HS-27A (cell line): ENCODE measurements at places on chromosomes 11 and 22.
A peak's percentile ranks its signal among the peaks of the same experiment; 100 is the strongest.

DNA sequence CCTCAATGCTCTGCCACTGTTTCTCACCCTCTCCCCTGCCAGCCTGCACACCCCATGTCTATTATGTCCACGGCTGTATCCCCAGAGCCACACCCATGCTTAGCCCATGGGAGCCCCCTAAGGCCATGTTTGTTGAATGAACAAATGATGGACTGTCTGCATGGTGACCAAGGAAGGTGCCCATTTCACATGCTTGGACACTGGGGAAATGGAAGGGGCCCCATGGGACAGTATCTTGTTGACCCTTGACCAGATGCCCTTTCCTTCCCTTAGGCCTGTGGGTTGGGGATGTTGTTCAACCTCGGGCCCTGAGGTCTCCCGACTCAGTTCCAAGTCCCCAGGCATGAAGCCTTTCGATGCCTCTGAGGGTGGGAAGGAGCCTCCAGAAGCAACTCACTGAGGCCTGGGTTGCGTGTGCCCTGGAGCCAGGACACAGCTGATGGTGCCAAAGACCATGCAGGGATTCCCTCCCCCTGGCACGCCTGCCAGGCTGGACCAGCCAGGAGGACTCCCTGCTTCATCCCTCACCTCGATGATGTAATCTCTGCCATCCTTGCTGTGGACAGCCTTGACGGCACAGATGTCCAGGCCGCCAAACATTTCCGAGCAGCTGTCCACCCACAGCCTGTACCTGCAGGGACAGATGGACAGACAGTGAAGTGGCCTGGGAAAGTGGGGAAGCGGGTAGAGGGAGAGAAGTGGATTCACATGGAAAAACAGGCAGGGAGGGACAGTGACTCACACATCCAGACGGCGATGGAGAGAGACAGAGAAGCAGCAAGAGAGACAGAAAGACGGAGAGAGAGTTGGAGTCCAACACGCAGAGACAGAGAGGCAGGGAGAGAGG is 58.9 kb downstream of the FBXO7 start:
- DNase-seq = no peak

DNA sequence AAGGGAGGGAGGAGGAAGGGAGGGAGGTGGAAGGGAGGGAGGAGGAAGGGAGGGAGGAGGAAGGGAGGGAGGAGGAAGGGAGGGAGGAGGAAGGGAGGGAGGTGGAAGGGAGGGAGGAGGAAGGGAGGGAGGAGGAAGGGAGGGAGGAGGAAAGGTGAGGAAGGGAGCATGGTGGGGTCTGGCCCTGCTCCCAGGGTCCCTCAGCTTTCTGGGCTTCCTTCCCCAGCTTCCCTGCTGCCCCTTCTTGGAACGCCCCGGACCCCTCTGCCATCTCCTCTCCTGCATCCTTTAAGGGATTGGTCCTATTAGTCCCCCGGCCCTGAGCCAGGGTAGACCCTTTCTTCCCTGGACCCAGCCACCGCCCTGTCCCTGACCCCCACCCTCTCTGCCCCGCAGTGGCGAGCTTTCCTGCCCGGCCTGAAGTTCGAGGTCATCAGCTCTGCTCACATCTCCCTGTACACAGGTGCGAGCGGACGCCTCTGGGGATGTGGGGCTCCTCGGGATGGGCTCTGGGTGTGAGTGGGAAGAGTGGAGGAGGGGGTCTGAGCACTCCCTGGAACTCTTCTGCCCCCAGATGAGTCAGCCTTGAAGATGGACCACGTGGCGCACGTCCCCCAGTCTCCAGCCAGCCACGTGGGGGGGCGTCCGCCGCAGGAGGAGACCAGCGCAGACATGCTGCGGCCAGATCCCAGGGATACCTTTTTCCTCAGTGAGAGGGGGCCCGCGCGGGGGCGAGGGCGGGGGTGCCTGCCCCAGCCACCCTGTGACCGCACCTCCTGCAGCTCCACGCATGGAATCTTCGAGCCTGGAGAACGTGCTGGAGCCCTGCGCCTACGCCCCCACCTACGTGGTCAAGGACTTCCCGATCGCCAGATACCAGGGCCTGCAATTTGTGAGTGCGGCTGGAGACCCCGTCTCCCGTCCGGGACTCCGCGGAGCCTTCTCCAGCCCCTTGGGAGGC is 6.0 kb downstream of the B4GALNT4 start:
- no peak for DNase-seq

DNA sequence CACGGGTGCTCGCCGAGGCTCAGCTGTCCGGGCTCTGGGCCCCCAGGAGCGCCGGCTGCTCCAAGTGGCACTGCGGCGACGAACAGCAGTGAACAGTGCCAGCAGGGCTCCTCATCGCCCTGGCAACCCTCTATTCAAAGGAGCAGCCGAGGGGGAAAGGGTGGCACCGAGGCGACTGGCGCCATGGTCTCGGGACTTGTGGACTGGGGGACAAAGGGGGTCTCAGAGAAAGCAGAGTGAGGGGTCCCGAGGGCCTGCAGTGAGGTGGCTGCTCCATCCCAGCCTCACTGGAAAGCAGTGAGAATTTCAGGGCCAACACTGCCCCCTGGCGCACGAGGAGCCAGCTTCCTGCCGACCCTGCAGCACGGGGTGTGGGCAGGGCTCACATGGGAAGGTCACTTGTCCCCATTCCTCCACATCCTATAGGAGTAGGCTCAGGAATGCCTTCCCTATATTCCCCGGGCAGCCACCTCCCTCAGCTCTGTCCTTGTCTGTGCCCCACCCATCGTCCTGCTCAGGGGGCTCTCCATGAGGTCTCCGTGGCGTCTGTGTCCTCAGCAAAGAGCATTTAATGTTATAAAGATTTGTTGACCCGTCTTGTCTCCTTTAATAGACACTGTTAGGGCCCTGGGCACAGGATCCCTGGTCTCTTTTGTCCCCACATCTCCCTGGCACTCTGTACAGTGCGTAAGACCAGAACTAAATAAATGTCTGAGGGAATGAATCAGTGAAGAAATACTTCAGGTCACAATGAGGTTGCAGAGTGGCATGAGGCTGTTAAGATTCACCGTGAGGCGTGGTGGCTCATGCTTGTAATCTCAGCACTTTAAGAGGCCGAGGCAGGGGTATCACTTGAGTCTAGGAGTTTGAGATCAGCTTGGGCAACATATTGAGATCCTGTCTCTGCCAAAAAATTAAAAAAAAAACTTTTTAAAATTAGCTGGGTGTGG is 26.4 kb downstream of the LRFN4 start:
- peak; percentile 87 for DNase-seq

DNA sequence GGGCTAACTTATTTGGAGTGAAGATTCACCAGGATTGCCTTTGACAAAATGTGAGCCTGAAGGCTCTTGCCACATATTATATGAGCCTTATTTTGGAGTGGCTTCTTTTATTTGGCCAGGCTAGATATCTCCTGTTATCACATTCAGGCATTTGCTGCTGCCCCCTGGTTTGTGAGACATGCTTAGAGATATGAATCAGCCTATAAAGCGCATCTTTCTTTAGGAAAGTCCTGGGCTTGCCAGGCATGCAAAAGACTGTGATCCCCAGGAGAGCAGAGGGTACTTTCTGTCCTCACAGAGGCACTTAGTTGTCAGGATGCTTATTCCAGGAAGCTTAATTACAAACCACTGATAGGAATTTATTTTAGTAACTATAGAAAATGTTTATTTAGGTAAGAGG is 333.3 kb downstream of the FAT3 start:
- DNase-seq = no peak

DNA sequence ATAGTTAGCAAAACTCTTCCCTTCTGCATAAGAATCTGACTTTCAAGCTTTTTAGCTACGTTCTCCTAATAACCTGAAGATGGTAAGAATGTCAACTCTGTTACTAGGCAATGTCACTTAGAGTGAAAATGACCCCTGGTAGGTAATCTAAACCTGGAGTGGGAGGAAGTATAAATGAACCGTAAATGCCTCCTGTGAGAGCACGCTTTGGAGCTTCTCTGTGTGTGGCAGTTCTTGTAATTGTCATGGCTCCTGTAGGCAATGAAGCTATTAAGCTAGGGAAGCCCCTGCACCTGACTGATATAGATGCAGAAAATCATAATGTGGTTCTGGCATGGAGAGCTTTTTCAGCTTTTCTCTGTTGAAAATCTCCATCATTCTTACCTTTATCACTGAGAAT is 29.4 kb downstream of the CALCA start:
- DNase-seq = no peak

- DNase-seq = no peak
Measured at GRCh38 chr22:31048570-31048969, 32.5 kb upstream of the SMTN start.

DNA sequence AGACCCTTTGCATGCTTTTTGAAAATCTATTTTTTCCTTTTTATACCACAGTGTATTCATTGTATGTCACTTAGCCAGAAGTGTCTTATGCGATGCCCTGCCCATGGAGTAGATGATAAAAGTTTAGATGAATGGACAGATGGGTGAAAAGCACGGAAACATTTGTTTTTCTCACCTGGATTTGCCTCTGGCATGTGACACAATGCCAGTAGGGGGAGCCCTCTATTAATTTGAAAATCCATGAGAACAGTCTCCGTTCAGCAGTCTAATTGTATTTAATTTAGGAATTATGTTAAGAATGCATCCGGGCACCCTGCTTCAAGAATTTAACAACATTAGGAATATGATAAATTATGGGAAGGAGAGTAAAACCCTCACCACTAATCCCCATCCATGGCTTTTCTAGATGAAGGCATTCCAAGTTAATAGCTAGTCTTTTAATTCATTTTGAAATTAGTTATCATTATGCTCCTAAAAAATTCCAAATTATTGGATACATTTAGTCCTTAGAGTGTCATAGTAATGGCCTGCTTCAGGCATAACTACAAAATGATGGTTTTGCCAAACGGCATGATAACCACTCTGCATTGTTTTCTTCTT is 55.3 kb upstream of the ALKBH3 start:
- DNase-seq = no peak

DNA sequence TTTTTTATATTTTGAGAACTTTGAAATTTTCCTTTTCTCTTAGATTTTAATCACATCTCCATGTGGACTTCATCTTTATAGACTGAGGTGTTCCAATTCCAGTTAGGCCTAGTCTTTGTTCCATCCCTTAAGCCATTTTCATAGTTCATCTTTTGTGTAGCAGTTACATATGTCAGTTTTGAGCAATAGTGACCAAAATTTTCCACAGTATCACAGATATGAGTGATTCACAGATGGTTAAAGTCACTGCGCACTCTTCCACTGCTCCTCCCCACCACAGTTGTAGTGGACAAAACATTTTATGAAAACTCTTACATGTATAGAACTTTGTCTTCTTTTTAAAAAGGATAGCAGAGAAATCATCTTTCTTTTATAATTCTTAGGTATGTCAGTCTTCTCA is 42.8 kb downstream of the YAP1 start:
- no peak for DNase-seq

DNA sequence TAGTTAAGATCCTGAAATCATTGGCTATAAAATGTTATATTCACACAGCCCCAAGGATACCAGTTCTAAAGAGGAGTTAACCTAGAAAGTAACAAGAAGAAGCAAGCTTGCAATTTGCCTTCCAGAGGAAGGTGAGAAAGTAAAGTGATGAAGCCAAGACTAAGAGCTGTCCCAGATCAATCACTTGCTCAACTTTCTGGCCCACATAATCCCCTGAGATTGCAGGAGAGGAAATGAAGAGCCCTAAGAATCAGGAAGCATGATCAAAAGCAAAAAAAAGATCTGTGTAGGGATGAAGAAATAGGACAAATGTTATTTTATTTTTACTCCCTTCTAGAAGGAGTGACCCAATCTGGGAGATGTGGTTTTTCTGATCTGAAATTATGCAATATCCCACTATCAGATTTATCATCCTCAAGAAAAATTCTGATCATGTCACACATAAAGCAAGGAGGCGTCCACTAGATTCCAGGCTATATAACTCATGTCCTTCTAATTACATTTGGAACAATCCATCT is 180.3 kb upstream of the GUCY1A2 start:
- no peak for DNase-seq

GRCh38 chr22:43743131-43743530 is 69.0 kb downstream of the EFCAB6 start:
- DNase-seq = no peak

DNA sequence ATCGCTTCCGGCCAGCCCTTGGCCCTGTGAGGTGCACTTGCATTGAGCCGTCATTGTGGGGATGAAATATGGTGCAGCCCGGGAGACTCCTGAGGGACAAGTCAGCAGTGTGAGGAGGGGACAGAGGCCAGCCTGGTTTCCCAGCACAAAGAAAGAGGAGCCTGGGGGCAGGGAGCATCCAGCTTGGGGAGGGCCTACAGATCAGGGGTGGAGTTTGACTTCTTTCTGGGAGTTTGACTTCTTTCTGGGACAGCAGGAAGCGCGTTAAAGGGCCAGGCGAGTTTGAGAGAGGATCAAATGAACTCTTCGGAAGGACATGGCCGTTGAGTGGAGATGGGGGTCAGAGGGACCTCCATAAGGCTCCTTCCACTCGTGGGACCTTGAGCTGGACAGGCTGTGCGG is 91.9 kb downstream of the LRRC32 start:
- DNase-seq = no peak

DNA sequence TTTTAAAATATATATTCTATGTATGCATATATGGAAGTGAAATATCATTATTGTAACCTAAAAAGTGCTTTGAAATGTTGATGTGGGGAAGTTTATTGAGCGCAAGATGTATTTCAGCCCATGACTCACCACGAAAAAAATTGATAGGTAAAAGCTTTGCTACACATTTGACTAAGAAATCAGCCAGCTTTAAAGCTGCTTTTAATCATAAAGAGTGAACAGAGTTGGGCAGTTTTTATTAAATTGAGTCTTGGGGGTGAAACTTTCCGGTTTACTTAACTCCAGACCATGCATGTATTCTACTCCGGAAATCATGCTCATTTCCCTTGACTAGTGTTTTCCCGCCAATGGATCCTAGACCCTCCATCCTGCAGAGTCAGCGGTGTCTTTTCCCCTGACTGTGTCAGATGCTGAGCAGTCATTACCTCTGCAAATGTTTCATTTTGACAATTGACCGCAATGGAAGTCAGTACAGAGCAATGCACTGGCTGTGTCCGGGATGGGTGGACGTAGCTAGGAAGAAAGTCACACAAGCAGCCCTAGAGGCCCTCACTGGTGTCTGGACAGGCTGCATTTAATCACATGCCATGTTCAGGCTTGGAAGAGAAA is 47.2 kb upstream of the MPEG1 start:
- DNase-seq = no peak

DNA sequence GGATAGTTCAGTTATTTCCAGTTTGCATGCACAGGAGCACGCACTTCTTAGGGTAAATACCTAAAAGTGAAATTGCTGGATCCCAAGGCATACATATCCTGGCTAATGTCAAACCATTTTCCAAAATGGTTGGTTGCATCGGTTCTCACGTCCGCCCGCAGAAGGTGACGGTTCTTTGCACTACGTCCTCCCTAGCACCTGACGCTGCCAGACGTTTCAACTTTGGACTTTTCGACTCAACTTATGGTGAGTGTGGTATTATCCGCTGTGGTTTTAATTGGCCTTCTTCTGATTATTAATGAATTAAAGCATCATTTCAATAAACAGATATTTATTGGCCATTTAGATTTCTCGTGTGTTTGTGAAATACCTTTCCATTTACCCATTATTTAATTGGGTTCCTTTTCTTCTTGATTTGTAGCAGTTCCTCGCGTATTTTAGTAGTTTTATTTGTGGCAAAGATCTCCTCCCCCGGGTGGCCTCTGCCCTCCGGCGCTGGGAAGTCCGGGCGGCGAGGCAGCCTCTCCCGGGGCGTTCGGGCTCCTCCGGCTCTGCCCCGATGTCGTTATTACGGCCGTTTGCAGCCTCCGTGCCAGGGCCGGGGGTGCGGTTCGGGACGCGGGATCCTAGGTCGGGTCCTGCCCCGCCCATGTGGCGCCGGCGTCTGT is at the start of gene JHY:
Gene JHY, plus strand, starts transcription at position 571 of the 668 bp plus-strand sequence. CDS start 3,091 bp downstream, outside the sequence.
- DNase-seq = no peak
